Retina (tissue), 1 donor: ENCODE measurements at places on chromosomes 11 and 22.
A peak's percentile ranks its signal among the peaks of the same experiment; 100 is the strongest.

DNA sequence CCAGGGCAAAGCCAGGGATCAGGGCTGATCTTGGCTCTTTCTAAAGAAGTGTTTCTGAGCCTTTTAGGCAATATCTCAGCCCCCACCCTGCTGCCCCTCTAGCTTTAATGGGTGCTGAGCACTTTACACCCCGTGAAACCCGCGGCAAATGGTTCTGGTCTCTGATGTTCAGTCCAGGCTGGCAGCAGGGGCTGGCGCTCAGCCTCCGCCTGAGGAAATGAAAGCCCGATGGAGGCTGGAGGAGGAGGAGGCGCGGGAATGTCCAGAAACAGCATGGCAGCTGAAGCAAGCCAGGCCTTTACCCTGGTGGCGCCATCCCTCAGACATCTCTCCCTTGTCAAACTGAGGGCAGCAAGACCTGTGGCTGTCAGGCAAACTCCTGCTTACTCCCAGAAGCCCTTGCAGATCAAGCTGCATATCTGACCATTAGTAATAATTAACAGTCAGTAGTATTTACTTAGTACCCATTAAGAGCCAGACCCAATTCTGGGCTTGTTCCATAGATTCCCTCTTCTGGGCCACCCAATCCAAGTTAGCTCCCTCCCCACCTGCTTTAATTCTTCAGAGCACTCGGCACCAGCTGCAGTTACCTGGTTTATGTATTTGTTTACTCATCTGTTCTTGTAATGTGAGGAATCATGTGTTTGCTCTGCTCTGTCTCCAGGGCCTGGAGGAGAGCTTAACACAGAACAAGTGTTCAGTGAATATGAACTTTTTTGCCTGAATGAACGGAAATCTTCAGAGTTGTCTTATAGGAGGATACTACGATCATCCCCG lies 15.0 kb upstream of the ALX4 start:
- no peak for DNase-seq

DNA sequence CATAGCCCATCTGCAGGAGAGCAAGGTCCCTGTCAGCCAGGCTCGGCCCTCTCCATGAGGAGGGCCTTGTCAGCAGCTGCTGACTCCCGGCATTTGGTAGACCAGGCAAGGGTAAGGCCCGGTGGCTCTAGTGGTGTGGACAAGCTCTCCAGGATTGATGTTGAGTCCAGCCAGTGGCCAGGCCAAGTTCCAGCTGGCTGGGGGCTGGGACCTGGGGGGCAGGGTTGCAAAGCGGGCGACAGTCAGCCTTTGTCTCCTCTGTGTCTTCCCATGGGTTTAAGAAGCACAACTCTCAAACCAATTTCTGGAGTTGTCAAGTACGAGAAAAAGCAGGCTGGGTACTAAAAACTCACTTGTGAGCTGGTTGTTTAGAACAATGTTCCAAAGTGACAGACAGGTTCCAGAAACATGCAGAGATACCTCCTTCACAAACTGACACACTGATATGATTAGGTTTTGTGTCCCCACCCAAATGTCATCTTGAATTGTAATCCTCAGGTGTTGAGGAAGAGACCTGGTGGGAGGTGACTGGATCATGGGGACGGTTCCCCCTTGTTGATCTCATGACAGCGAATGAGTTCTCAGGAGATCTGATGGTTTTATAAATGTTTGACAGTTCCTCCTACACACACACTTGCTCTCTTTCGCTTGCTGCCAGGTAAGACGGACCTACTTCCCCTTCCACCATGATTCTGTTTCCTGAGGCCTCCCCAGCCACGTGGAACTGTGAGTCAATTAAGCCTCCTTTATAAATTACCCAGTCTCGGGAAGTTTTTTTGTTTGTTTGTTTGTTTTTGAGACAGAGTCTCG lies 52.3 kb upstream of the SERPIND1 start:
- DNase-seq, result no peak

- DNase-seq, result peak; percentile 19
Observed at GRCh38 chr11:4539603-4540219, 5.3 kb upstream of the OR52M1 start.

GRCh38 chr22:27616033-27616432 lies 185.5 kb downstream of the MN1 start:
- DNase-seq, result no peak

- no peak for DNase-seq
Observed at GRCh38 chr11:81092522-81092921, 1641.1 kb downstream of the FAM181B start.

DNA sequence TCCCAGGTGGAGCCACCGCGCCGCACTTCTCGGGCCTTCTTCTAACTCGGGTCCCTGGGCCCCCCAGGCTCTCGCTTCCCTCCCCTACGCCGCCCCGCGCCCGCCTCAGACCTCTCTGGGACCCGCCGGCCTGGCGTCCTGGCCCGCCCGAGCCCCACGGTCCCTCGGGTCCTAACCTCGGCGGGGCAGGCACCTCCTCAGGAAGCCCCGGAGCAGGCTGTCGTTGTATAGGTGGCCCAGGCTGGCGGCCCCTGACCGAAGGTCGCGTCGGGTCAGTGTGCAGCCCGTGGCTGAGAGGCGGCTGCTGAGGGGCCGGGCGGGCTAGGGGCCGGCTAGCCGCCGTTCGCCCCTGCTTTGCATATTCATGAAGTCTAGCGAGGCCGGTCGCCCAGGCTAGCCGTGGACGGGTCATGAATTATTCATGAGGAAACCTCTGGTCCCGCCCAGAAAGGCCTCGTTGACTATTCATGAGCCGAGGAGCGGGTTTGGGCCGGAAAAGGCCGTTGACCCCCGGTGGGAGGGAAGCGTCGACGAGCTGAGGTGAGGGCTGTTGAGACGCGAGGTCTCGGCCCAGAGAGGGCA lies at the start of gene HORMAD2:
Gene HORMAD2 (plus strand): TSS at position 513 of the 582 bp plus-strand sequence. CDS start 13,489 bp downstream, outside the sequence.
- DNase-seq, result peak; percentile 88

DNA sequence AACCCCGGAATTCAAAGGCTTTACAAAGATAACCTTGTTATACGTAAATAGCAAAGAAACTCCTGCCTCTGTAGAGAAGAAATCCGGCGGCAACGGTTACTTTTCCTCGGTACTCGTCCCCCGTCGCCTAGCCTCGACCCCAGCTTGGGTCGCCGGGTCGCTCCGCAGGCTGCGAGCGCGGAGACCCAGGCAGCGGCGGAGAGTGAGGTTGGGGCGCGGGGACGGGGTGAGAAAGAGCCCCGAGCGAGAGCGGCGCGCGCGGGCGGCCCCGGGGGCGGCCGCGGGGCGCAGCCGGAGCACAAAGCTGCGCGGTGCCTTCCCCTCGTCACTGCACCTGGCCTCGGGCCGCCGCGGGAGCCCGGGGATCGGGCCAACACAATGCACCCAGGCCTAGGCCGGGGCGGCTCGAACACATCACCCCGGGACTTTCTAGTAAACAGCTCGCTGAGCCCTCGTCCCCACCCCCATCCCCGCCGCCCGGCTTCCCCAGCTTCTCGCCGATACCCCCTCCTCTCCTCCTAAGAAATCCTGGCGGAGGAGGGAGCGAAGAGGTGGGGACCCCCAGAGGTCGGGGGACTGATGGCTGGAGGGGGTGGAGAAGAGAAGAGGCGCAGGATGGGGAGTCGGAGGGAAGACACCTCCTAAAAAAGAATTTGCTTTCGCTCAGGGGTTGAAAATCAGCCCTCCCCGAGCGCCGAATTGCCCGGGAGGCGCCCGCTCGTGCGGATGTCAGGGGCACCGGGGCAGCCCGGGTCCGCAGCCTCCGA lies 845 bp downstream of the MPPED2 start:
- peak; percentile 84 for DNase-seq

DNA sequence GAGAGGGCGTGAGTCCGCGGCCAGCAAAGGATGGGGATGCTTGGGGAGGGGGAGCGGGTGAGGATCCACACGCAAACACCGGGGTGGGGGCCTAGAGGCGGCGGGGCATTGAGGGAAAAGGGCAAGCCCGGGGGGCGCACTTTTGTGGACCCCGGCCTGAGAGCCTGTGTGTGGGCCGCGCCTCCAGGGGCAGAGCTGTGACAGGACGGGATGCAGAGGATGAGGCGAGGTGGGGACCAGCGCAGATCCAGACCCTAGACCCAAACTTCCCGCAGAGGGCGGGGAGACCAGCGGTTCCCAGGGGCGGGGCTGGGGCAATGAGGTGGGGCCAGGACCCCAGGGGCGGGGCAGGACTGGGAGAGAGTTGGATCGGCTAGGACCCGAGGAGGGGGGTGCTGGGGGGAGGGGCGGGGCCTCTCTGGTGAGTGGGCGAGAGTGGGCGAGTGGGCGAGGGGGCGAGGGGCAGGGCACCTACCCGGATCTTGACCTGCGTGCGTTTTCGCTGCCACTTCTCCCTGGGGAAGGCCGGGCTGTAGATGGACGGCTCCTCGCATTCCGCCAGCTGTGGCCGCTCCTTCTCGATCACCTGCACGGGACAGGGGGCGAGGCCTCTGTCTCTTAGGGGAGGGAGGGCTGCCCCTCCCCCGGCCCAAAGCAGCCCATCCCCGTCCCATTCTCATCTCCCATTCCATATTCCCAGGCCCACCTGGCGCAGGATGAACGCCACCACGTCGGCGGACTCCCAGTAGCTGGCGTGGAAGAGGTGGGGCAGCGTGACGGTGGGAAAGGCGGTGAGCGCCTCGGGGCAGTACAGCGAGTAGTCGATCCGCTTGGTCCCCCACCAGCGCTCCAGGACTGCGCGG lies 10.6 kb downstream of the PITPNM1 start:
- no peak for DNase-seq

DNA sequence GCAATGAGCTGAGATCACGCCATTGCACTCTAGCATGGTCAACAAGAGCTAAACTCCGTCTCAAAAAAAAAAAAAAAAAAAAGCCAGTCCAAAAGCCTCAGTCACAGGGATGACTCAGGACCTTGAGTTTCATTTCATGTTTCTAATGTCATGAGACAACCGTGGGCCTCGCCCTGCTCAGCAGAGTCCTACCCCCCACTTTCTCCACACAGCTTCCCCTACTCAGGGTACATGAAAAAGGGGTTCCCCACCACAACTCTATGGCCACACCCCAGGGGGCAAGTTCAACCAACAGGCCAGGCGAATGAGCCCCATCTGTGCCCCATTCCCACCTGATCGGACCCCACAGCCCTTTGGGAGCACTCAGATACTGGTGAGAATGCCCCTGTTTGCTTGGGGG lies 24.3 kb upstream of the ADA2 start:
- DNase-seq, result no peak

- DNase-seq, result no peak
Observed at GRCh38 chr11:119942583-119943297, 195.2 kb downstream of the TRIM29 start.

- no peak for DNase-seq
Observed at GRCh38 chr11:26620282-26621045, 48.4 kb upstream of the MUC15 start.

DNA sequence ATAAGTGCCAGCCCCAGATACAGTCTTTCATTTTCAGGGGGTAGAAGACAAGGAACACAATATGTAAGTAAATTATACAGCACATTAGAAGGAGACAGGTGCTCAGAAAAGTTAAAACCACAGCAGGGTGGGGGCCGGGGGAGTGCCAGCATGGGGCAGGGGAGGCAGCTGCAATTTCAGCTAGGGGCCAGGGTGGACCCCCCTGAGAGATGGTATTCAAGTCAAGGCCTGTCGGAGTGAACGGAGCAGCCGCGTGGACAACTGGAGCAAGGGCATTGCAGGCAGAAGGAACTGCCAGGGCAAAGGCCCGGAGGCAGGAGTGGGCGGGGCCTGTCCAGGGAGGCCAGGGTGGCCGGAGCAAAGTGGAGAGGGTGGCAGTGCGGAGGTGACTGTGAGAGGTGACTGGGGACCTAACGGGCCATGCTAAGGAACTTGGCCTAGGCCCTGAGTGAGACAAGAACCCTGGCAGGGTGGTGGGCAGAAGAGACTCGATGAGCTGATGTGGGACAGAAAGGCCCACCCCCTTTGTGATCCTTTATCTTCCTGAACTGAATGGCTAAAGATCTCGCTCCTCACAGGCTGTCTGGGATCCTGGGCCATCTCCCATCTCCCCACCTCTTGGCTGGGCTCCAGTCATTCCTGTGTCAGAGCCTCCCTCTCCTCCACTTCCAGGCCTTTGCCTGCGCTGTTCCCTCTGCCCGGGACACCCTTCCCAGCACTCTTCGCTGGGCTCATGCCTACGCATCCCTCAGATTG lies 22.4 kb upstream of the FLRT1 start:
- DNase-seq, result no peak

DNA sequence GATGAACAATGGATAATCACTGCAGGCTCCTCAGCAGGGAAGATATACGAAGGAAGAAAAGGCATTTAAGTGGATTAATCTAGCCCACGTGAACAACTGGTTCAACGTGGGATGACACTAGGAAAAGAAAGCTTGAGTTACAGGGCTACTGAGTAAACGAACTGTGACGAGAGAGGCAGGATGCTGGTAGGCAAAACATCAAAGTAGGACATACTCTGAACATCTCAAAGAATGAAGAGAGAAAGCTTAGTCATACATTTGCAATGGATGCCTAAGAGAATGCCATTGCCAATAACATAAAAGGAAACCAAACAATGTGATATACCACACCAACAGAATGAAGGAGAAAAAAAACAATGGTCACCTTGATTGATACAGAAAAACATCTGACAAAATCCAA lies 12.9 kb downstream of the USP28 start:
- no peak for DNase-seq

- no peak for DNase-seq
Observed at GRCh38 chr11:128261011-128261421, 326.3 kb downstream of the ETS1 start.

DNA sequence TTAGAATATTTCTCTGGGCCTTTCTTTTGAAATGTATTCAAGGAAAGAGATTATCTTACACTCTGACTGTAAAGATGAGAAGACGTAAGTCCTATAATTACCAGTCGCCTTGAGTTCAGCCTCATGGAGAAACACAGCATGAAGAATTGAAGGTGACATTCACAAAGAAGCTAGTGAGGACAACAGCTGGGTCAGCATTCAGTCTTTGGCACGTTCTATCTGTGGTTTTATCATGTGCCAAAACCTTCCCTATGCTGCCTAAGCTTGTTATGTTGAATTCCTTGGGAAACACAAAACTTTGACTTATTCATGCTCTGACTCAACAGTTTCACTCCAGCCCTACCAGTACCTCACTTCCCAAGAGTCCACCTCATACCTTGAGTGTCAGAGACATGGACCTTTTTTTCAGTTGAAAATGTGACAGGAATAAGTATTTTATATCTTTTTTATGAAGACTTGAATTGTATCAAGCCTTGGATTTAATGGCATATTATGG lies 198.8 kb upstream of the KIRREL3 start:
- no peak for DNase-seq

GRCh38 chr22:31089160-31090100 lies 8.3 kb downstream of the SMTN start:
- peak; percentile 68 for DNase-seq

- peak; percentile 49 for DNase-seq
Observed at GRCh38 chr11:57476047-57476756, 15.9 kb downstream of the RTN4RL2 start.

DNA sequence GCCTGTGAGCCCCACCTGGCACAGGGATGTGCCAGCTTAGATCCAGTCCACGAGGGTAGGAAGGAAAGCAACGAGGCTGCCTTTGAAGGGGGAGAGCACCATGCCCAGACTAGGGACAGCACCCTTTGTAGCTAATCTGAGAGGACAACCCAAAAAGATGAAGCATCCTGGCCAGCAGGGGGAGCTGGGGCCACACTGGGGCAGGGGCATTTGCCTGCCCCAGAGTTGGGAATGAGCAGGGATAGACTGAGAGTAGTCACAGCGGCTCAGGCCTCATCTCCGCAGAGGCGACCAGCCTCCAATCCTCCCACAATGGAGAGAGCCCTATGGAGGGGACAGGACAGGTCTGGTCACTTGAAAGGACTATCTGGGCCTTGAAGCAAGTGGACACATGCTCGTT lies 16.4 kb downstream of the LMO1 start:
- DNase-seq, result no peak

GRCh38 chr11:44946263-44946662 lies 4.4 kb downstream of the TP53I11 start:
- DNase-seq, result no peak

GRCh38 chr22:46970411-46971098 lies 208.1 kb downstream of the TBC1D22A start:
- DNase-seq, result no peak
